ENCODE measurements at places on chromosomes 12 and 14.

DNA sequence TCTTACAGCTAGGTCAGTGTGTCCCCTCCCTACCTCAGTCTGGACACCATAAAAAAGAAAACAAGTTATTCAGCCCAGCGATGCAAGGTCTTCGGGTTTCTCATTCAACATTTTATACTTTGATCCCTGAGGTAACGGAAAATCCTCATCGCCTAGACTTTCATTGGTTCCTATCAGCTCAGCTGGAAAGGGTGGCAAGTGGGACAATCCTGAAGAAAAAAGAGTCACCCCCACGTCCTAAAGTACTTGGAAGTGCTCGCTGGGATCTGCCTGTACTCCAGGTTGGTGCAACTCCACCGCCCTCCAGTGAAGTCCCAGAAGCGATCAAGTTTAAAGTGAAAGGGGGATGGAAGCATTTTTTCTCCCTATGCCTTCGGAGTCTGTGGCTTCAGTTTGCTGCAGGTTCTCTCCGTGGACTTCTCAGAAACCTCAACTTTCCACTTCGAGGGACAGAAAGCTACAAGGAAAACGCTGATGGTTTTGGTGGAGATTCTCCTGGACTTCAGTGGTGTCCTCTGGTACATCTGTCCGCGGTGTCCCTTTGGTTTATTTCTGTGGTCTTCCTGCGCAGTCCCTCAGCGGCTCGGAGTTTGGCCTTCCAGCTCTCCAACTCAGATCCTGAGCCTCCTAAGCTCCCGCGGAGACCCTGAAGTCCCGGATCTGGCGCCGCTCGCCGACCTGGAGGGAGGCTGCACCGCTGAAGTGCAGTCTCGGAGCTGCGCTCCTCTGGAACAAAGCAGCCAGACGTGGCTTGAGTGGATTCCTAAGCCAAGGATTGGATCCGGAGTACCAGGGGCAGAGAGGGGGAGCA is 1.8 kb upstream of the LRFN5 start:
- DNase-seq: no peak

DNA sequence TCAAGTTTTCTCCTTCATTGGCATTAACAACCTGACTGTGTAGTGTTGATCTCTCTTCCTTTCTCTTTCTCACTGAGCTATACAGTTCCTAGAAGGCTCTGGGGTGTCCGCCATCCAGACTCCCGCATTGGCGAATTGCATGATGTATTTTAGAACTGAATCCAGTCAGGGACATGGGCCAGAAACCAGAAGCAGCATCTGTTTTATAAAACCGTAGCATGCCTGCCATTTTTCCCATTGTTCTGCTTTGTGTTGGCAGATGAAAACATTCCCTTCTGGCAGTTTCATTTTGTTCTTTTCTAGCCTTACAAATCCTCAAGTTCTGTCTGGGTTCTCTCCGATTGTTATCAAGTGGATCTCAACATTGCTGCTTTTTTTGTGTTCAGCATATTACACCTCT is 268.3 kb upstream of the SEL1L start:
- no peak for DNase-seq

DNA sequence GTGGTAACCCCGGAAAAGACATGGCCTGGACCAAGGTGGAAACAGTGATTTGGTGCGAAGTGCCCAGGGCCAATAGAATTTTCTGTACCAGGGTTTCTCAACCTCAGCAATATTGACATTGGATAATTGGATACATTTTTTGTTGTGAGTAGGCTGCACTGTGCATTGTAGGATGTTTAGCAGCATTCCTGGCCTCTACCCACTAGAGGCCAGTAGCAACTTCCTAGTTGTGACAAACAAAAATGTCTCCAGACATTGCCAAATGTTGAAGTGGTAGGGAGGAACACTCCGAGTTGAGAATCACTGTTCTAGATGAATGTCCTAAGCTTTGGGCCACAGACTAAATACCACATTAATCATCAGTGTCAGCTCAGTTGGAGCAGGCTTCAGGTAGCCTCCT is 6.2 kb upstream of the CGRRF1 start:
- DNase-seq: no peak

- no peak for DNase-seq
Observed at GRCh38 chr14:103563844-103564505, 1.2 kb downstream of the COA8 start.

DNA sequence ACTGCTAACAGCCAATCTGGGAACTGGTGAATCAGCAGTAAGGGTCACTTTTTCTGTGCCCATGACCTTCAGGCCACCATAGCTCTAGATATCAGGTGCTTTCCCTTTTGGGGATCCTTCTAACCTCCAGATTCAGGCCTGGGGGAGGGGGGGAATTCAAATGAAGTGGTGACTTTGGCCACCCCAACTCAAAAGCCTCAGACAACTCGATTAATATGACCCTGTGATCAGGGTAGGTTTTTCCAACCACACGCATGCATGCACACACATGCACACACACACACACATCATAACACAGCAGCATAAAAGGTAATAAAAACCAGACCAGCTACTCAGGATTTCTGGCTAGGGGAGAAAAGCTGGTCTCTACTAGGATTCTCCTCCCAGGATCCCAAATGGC is 5.3 kb downstream of the TBX3 start:
- DNase-seq: no peak

All from T-helper 2 cell (primary cell).